ENCODE measurements at places on chromosomes 4 and X.

GRCh38 chrX:85221361-85221760 is 22.2 kb downstream of the SATL1 start:
- DNase-seq = no peak

- DNase-seq = no peak
Measured at GRCh38 chr4:101649790-101650515, 140.6 kb upstream of the BANK1 start.

- no peak for DNase-seq
Measured at GRCh38 chrX:44569122-44569521, 26.5 kb upstream of the FUNDC1 start.

DNA sequence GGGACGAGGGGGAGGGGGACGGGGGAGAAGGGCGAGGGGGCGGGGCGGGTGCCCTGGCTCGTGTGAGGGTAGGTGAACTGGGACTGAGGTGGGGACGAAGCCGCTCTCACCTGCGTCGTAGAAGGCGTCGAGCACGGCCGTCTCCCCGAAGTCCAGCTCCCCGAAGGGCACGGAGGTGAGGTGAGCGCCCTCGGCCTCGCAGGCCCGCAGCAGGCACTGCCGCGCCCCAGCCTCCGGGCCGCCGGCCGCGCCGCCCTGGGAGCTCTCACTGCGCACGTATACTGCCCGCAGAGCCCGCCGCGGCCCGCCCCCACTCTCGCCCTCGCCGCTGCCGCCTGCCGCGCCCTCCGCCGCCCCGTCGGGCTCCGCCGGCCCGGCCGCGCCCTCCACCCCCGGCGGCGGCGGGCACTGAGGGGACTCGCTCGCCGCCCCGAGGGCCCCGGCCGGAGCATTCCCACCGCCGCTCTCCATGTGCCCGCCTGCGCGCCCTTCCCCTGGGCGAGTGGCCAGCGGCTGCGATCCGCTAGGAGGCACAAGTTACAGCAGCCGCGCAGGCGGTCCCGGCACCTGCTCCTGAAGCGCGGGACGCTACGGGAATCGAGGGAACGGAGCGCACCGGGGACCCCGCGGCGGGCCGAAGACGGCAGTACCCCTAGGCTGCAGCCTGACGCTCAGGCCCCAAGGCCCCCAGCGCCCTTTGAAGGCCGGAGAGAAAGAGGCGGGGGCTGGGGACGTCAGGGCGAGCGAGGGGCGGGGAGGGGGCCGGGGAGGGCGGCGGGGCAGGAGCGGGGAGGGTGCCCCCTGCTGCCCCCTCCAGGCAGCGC is at the start of gene MAP3K15:
Gene MAP3K15 (minus strand): TSS at position 718 of the 824 bp plus-strand sequence. CDS start 247 bp downstream, at position 471.
- DNase-seq = no peak

DNA sequence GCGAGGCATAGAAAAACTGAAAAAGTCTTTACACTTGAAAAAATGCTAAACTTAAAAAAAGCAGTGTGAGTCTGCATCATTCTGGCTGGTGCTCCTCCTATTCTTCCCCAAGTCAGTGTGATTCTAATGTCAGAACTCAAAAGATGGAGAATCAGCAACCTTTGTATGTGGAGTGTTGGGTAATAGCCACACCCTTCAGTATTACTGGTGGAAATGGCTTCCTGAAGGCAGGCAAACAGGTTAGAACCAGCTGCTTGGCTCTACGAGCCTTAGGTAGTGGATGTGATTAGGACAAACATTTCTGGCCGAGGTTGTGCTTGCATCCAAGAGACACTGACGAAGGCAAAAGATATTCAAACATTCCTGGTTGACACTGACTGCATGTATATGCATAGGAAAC is 353.4 kb upstream of the TACR3 start:
- no peak for DNase-seq

GRCh38 chr4:61380865-61381264 is 180.7 kb downstream of the ADGRL3 start:
- DNase-seq = no peak

- no peak for DNase-seq
Measured at GRCh38 chr4:49221209-49221608, 235.1 kb downstream of the CWH43 start.

DNA sequence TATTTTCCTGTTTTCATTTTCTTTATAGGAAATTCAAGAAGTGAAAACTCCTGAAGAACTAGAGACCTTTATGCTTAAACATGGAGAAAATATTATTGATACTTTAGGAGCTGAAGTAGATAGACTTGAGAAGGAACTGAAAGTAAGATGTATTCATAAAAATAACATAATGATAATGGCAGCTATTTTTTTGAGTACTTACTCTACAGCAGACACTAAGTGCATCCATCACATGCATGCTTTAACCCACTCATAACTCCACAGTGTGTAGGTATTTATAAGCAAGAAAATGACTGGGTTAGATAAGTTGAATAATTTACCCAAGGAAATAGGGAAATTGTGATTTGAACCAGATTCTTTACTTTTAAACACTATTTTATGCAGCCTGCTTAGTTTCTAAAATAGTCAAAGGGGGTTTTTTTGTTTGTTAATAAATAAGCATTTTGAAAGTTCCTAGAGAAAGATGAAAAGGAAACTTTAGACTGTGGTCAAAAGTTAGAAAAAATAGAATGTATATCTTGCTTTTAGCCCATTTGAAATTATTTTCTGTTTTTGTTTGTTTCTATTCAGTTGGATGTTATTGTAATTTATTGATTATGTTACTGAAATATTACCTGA is 74.2 kb downstream of the BEND4 start:
- DNase-seq = no peak

- no peak for DNase-seq
Measured at GRCh38 chr4:181548873-181549575, 694.2 kb upstream of the TENM3 start.

- no peak for DNase-seq
Measured at GRCh38 chr4:168508683-168509082, 11.8 kb downstream of the PALLD start.

DNA sequence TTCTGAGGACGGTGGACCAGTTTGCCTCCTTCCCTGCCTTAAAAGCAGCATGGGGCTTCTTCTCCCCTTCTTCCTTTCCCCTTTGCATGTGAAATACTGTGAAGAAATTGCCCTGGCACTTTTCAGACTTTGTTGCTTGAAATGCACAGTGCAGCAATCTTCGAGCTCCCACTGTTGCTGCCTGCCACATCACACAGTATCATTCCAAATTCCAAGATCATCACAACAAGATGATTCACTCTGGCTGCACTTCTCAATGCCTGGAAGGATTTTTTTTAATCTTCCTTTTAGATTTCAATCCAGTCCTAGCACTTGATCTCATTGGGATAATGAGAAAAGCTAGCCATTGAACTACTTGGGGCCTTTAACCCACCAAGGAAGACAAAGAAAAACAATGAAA is 255.3 kb downstream of the RAPGEF2 start:
- DNase-seq = no peak

DNA sequence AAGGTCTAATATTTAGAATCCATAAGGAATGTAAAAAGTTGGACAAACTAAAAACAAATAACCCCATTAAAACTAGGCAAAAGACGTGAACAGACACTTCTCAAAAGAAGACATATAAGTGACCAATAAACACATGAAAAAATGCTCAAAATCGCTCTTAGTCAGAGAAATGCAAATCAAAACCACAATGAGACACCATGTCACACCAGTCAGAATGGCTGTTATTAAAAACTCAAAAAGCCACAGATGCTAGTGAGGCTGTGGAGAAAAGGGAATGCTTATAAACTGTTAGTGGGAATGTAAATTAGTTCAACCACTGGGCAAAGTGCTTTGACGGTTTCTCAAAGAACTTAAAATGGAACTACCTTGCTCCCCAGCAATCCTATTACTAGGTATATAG is 674.3 kb upstream of the MAGEB2 start:
- DNase-seq = no peak

DNA sequence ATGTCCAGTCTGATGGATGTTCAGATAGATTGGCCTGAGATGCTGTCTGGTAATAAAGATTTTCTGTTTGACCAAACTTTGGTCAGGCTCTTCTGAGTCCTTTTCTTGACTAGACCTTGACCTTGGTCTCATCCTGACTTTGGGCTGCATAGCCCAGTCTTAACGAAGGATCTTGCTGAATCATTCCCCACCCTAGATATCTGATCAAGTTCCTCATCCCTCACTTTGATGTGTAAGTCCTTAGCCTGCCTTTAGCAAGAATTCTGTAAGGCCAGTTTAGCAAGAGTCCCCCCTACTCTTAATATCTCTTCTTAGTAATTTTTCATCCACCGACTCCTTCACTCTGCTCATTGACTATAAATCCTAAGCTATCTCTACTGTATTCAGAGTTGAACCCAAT is 244.4 kb upstream of the JADE1 start:
- no peak for DNase-seq

GRCh38 chrX:10171249-10171648 is 14.5 kb downstream of the CLCN4 start:
- DNase-seq = no peak

GRCh38 chrX:2658585-2659292 is 32.4 kb upstream of the CD99 start:
- no peak for DNase-seq

- DNase-seq = no peak
Measured at GRCh38 chr4:16942491-16942890, 44.0 kb upstream of the LDB2 start.

DNA sequence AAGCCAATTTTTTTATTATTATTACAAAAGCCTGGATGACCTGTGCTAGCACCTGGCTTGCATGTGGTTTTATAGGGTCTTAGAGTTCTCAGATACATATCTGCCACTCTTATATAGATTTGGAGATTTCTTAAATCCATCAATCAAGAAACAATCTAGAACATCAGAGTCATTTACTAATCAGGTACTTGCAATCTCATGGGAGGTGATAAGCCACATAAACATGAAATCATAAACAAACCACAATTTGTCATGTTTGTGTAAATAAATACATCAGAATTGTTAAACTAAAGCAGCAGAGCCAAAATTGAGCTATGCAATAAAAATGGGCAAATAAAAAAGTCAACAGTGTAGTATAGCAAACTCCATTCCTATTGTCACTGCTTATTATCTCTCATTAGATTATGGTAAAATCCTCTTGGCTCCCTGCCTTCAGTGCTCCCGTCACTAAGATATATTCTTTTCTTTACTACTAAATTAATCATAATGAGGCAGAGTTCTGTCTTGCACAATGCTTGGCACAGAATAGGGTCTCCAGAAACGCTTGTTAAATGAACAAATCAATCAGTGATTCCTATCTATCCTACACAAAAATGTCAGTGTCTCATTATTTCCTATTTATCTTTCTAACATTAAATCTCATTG is 108.7 kb upstream of the TTC29 start:
- DNase-seq = no peak

GRCh38 chr4:99817309-99817890 is 773 bp downstream of the DAPP1 start:
- no peak for DNase-seq

DNA sequence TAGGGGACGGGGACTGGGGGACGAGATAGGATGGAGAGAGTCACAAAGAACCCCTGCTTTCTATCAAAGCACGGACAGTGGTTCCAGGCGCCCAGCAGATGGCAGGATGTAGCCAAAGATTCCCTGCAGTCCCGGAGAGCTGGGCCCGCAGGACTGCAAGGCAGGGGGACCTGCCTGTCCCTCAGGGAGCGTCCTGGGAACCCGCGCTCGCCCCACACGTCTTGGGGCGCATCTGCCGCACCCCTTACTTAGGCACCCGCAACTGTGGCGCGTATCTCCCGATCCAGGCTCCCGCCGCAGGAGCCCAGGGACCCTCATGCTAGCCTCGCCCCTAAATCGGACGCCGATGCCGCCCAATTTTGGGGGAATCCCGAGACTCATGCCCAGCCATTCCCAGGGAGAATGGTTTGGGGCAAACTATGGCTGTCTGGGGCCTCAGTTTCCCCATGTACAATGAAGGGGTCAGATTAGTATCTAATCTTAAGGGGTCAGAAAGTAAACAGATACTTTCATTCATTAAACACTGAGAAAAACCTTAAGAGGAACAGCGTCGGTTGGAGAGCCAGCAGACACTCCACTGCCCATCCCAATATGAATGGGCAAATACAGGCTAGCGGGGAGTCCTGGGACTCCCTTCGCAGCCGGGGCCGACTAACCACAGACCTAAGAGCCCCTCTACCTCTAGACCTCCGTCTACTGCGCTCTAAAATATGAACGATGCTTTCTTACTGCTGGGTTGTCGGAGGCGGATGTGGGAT is 581 bp upstream of the STK32B start:
- DNase-seq = no peak

GRCh38 chr4:87068583-87069021 is 133.8 kb downstream of the AFF1 start:
- DNase-seq = no peak

GRCh38 chr4:18847249-18847890 is 825.8 kb upstream of the LCORL start:
- DNase-seq = no peak

- DNase-seq = no peak
Measured at GRCh38 chr4:47654972-47655693, 170.1 kb downstream of the ATP10D start.

GRCh38 chr4:120821977-120822376 is 100.5 kb downstream of the PRDM5 start:
- no peak for DNase-seq

- no peak for DNase-seq
Measured at GRCh38 chr4:164924670-164925238, 47.8 kb downstream of the APELA start.

GRCh38 chr4:13284932-13285331 is 199.2 kb downstream of the RAB28 start:
- no peak for DNase-seq

DNA sequence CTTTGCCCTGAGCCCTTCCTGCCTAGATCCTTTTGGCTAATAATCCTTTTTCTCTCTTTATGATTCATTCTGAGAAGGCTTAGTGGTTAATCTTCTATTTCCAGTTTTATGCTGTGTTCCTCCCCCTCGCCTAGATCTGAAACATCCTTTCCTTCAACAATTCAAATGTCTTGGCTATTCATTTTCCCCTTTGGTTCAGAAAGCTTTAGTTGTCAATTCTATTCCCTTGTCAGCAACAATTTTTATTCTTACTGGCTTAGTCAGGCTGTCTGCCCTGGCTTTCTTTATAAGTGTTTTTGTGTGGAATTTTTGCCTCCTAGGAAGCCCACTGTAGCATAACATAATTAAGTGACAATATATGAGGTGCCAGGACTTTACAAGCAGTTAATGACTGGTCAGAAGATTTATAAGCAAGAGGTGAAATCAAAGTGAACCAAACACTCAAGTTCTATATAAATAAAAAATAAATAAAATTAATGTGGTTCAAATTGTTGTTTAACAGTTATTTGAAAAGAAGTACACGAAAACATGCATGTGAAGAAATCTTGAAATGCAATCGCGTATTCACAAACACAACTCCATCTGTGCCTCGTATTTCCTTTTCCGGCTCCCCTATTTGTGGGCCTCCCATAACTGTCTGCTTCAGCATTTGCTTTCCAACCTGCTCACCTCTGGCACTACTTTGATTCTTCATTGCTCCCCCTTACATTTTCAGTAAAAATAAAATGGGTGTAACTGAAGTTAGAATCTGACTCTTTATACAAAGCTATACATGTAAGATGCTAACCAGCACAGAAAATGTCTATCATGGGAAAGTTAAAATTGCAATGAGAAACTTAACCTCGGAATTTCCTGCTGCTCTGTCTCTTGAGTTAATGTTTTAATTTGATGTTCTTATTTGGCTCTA is 235.4 kb downstream of the SPRY1 start:
- no peak for DNase-seq
